ENCODE measurements at places on chromosomes 7 and 10.

DNA sequence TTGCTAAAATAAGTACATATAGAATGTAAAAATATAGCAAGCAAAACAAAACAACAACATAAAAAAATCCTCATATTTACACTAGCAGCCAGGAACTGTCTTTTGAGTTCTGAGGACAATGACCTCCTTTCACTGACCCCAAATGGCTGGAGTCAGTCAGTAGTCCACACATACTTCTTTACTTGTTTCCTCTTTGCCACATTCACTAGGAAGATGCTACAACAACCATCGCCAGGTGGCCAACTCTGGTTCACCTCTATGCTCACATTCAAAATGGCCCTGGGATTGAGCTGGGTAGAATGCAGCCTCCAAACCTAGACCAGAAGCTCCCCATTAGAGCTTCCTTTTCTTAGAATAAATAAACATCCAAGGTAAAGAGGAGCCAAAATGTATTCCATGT lies 356.2 kb downstream of the PLXNA4 start:
- no peak for DNase-seq

GRCh38 chr10:79176949-79177602 lies 108.3 kb downstream of the ZMIZ1 start:
- DNase-seq: no peak

GRCh38 chr10:131947631-131948347 lies 33.9 kb downstream of the BNIP3 start:
- no peak for DNase-seq

DNA sequence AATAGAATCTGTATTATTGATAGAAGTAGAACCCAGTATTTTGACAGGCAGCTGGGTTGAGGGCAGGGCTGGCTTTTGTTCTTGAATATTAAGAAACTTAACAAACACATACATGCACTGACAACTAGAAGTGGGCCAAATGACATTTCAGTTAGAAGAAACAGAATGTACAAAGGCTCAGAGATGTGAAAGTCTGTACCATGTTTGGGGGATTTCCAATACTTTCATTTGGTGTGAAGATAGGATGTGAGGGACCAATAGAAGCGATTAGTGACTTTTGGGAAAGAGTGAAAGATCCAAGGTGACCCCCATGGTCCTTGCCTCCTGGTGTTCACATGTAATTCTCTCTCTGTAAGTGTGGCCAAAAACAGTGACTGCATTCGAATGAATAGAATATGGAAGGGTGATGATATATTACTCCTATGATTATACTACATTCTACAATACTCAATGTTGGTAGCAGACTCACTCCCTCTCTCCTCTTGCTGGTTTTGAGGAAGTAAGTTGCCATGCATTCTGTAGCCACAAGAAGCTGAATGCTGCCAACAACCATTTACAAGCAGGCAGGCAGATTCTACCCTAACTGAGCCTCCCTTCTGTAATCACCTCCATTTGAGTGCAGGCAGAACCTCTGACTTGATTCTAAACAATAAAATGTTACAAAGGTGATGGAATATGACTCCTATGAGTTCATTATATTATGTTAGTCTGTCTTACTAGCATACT lies 151.4 kb downstream of the TMEM168 start:
- no peak for DNase-seq

DNA sequence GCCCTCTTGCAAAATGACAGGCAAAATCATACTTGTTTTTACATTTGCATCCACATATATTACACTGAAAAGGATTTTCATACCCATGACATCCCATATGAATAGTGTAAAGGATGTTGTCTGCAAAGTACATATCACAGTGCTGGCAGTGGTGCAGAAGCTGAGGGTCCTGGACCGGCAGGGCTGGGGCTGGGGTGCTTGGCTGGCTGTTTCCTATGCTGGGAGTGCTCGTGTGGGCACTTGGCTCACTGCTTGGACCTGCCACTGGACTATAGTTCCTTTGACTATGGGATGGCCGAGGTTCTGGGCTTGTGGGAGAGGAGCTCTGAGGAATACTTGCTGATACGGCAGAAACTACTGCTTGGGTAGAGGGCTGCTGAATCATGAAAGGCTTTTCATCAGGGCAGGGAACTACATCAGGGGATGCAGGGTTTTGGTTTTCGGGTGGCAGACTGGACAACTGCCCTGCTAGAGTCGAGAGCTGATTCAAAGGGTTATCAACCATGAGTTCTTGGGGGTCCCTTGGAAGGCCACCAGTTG lies 13.7 kb downstream of the PSTK start:
- no peak for DNase-seq

DNA sequence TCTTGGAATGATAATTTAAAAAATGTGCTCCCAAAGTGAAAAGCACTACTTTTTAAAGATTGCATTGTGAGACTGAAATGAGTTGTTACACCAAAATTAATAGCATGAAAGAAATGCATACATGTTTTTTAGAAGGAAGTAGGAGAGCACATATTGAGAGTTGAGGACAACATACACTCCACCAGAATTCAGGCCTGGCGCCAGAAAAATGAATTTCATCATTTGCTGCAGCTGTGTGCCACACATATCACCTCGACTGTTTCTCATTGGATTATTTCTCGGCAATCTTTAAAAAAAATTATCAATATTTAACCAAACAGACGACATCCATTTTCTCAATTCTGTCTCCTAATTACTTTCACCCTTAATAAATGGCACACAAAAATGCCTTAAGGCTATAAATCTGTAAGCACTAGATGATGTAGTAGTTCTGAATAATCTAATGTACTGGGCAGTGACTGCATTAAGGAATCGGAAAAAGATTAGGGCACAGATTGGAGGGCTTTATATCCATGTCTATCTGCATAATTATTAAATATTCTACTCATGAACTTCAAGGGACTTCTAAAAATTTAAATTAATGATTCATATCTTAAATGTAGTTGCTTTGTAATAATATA lies 590.4 kb downstream of the NXPH1 start:
- no peak for DNase-seq

Measured in spinal cord (tissue), 10 donors.